ENCODE measurements at places on chromosomes 16 and 17. TPM values are rescaled to one million over a fixed set of nuclear protein-coding genes. Genes with fewer than 3 reads are reported as not detected.

DNA sequence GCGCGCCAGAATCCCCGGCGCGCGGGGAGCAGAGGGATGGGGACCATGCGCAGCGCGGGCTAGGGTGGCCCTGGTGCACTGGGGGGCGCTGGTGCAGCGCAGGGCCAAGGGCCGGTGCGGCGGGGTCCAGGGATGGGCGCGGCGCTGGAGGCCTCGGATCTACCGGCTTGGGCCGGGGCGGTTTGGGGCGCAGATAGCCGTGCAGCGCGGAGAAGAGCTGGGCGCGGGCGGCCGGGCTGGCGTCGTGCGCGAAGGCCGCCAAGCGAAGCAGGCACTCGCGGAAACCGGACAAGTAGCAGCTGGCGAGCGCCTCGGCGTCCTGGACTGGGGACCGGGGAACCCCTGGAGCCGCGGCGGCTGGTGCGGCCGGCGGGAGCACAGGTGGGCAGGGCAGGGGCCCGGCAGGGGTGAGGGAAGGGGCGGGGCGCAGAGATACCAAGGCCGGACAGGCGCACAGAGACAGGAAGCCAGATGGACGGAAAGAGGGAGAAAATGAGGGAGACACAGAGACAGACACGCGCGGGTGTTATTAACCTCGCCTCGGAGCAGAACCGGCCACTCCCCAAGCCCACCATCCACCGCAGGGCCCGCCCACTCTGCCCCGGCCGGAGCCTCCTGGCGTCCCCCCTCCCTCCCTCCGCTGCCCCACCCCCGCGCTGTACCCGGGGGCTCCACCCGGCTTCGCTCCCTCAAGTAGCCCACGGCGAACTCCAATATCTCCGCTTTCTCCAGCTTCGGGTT lies 2.1 kb downstream of the HES7 start:
- DNase-seq: no peak

DNA sequence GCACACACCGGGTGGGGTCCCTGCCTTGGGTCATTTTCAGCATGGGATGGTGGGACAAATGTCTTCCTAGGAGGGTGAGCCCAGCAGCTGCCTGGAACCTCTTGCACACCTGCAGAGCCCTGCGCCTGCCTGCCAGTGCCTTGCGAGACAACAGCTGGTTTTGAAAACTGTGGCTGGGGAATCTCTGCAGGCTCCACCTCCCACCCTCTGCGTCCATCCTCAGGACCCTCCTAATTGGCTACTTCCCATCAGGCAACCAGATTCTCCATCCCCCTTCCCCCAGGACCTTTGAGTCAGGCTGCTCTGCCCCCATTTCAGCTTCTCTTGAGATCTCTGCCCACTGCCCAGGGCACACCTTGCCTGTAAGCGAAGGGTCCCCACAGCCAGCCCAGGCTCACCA lies 26.6 kb downstream of the PEMT start:
- DNase-seq: no peak

- DNase-seq: no peak
Measured at GRCh38 chr17:38355251-38355650, 3.6 kb downstream of the SOCS7 start.

GRCh38 chr17:75563063-75563758 lies 24.4 kb upstream of the MYO15B start:
- no peak for DNase-seq

- DNase-seq: no peak
Measured at GRCh38 chr17:20032636-20033035, 23.5 kb downstream of the SPECC1 start.

IRF8 gene
- polyA plus RNA-seq: 3.9 TPM

BAIAP3 gene
- 4.3 TPM for polyA plus RNA-seq
